ENCODE measurements at places on chromosomes 4 and X. TPM values are rescaled to one million over a fixed set of nuclear protein-coding genes. Genes with fewer than 3 reads are reported as not detected.

PLP1 gene
- not detected for total RNA-seq

UGT8 gene
- 0.09 TPM for total RNA-seq

PABPC1L2B gene
- not detected for total RNA-seq

LRIT3 gene
- 0.06 TPM for total RNA-seq

BMP3 gene
- total RNA-seq, result not detected
